ENCODE measurements at places on chromosomes 6 and 20.

DNA sequence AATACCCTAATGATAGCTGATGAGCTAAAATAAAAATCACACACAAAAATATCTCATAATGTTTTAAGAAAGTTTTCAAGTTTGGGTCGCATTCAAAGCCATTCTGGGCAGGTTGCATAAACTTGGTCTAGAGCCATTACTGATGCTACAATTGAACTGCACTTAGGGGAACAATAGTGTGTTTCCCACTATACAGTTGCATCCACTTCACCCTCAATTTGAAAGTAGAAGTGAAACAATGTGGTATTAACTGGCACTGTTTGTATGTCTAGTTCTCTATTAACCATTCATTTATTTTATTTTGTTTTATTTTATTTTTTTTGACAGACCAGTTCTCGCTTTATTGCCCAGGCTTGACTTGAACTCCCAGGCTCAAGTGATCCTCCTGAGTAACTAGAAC is 23.0 kb upstream of the STK38 start:
- DNase-seq: no peak

- no peak for DNase-seq
Observed at GRCh38 chr6:146253691-146254090, 224.8 kb downstream of the GRM1 start.

DNA sequence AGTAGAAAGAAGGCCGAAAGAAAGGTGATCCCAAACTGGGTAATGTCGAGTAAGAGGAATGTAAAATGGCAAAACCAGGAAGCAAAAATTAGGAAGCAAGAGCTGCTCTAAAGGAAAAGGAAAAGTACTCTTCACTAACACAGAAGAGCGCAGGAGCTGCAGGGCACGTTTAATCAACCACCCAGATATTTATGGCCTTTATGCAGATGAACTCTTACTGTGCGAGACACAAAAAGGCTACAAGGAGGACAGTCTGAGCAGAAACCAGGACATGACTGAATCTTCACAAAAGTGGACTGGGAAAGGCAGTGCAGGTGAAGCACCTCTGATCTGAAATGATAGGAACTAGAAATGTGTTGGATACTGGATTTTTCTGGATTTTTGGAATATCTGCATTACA is 15.2 kb upstream of the PRR18 start:
- DNase-seq: no peak

DNA sequence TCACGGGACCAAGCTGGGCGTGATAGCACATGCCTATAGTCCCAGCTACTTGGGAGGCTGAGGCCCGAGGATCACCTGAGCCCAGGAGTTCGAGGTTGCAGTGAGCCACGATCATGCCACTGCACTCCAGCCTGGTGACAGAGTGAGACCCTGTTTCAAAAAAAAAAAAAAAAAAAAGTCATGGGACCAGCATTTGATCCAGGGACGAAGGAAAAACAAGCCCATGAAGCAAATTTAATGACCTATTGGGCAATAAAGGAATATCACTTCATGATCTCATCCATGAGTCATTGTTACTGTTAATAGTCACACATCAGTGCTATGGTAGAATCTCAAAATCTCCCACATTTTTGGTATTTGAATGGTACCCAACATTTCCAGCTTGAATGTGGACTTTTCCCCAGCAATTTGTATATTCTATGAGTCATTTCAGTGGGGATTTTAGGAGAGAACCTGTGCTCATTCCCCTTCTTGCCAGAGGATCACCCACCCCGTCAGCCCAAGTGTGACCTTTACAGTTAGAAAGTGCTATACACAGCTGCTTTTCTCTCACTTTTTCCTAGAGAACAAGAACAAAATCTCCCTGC is 8.5 kb upstream of the SOD2 start:
- DNase-seq: no peak

DNA sequence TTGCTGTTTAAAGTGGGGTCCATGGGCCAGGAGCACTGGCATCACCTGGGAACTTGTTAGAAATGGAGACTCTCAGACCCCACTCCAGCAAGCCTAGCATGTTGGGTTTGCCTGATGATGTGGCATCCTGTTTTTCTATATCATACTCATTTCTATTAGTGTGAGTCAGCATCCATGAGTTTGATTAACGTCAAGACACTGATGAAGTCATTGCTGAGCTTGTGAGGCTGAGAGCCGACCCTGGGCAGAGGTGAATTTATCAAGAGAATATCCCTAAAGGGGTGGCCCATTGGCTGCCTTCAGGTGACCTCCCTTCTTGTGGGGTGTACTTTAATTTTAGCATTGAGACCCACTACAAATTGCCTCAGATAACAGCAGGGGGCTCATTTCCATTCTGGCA is 43.4 kb upstream of the RNF144B start:
- no peak for DNase-seq

All from T-cell (primary cell).